ENCODE measurements at places on chromosomes 13 and 19. TPM values are rescaled to one million over a fixed set of nuclear protein-coding genes. Genes with fewer than 3 reads are reported as not detected.

Gene C19orf33
- not detected for total RNA-seq

Gene KLK11
- total RNA-seq = not detected

Gene ONECUT3
- not detected for total RNA-seq

Gene CALR3
- not detected for total RNA-seq

Gene FGF21
- total RNA-seq = not detected

Gene CYP4F22
- not detected for total RNA-seq

Gene CD70
- total RNA-seq = not detected

Gene ANKRD24
- 0.18 TPM for total RNA-seq

Gene LYL1
- total RNA-seq = 0.71 TPM

Gene RFPL4AL1
- total RNA-seq = not detected

Gene KL
- total RNA-seq = 0.29 TPM

Gene ZNF497
- not detected for total RNA-seq

Gene LILRA1
- not detected for total RNA-seq

Gene ZNF442
- total RNA-seq = 0.86 TPM

Gene ZNF135
- 2.5 TPM for total RNA-seq

Gene ATXN8OS
- total RNA-seq = not detected

Gene KLK8
- total RNA-seq = not detected

Gene GRIN2D
- total RNA-seq = not detected

Gene FREM2
- total RNA-seq = not detected

Gene CYP2F1
- total RNA-seq = not detected

Gene SIGLEC12
- not detected for total RNA-seq

Gene GPR183
- 0.18 TPM for total RNA-seq

Gene ZNF491
- not detected for total RNA-seq

Gene TEX26
- not detected for total RNA-seq

Measured in myometrial cell (primary cell).